ENCODE measurements at places on chromosomes 7 and 10.

GRCh38 chr7:73966062-73966940, 61.7 kb upstream of the ELN start:
- DNase-seq = no peak

- DNase-seq = no peak
These were observed 5.2 kb upstream of the CFAP69 start for GRCh38 chr7:90239625-90240228.

- no peak for DNase-seq
These were observed 44.4 kb downstream of the TSPAN15 start for GRCh38 chr10:69495666-69496065.

- DNase-seq = no peak
These were observed 7.5 kb downstream of the MRPL43 start for GRCh38 chr10:100979791-100980272.

- DNase-seq = no peak
These were observed 13.5 kb upstream of the MSRB2 start for GRCh38 chr10:23081891-23082290.

- no peak for DNase-seq
These were observed 46.6 kb downstream of the CLEC2L start for GRCh38 chr7:139570119-139570518.

GRCh38 chr10:66780796-66781195, 145.0 kb upstream of the LRRTM3 start:
- DNase-seq = no peak

- DNase-seq = no peak
These were observed 63.3 kb downstream of the TMEM26 start for GRCh38 chr10:61389887-61390286.

GRCh38 chr10:55058800-55059199, 257.8 kb upstream of the PCDH15 start:
- no peak for DNase-seq

DNA sequence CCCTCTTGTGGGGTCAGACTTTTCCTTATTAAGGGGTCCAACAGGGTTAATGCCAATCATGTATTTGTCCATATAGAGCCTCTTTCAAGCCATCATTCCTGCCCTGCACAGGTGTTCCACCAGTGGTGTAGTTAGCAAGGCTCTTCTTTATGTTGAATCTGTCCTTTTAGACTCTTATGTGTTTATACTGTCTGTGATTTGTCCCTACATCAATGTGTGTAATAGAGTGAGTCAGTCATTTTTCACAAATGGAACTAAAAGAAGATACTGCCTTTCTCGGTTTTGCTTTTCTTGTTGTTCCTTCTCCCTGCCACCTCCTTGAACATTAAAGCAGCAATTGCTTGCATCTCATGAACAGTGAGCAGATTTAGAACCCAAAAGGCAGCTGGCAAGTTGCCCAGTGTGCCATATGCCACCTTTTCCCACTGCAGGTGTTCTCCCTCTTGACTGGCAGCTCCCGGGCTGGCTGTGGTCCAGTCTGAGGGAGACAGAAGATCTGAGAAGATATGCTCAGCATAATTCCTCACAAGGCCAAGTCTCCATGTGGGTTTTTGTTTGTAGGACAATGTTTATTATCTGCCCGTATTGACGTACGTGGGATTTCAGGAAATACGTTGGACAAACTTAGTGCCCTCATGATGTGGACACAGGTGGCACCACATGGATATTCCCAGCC, 154.1 kb downstream of the LHFPL3 start:
- DNase-seq = no peak

GRCh38 chr7:17144322-17144721, 154.1 kb upstream of the AHR start:
- no peak for DNase-seq

DNA sequence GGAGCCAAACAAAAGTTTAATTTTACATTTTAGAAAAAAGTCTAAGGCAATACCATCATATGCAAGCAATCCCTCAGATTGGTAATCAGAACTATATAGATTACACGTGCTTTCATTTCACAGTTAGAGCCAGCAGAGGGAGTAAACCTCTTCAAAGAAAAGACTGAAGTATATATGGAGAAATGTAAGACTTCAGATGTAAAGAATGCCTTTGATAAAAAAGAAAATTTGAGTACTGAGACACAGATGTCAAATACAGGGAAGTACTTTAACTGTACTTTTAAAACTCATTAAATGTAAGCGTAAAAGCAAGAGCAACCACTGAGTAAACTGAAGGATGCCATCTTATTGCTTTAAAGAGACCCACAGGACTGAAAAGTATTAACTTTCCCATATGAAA, 101.4 kb upstream of the FAM133B start:
- peak; percentile 28 for DNase-seq

- DNase-seq = no peak
These were observed 51.7 kb downstream of the EBF3 start for GRCh38 chr10:129912166-129912917.

DNA sequence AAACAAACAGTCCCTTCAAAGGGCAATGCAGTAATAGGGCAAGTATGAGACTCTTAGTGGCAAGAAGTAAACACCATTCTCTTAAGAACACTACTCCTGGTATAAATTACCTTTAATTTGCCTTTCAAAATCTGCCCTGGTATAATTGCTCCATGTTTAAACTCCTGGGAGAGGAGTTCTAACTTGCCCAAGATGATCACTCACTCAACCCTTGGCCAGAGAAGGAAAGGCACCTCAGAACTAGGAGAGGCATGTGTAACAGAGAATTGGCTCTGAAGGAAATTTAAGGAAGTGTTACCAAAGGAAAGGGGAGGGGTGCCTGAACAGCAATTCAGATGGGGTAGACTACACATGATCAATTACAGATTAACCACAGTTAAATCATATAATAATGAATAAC, 1173.6 kb upstream of the SORCS1 start:
- no peak for DNase-seq

- no peak for DNase-seq
These were observed 239.0 kb downstream of the BUB3 start for GRCh38 chr10:123393170-123393569.

DNA sequence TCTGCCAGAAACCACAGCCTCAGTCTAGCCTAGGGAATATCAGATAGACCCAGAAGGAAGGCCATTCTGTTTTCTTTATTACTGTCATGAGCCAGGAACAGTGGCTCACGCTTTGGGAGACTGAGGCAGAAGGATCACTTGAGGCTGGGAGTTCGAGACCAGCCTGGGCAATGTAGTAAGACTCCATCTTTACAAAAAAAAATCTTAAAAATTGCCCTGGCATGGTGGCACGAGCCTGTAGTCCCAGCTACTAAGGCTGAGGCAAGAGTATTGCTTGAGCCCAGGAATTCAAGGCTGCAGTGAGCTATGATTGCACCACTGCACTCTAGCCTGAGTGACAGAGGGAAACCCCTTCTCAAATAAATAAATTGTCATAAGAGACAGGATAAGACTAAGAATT, 3.7 kb upstream of the ESYT2 start:
- DNase-seq = no peak

GRCh38 chr7:151429560-151430331, 10.2 kb downstream of the CRYGN start:
- DNase-seq = no peak

DNA sequence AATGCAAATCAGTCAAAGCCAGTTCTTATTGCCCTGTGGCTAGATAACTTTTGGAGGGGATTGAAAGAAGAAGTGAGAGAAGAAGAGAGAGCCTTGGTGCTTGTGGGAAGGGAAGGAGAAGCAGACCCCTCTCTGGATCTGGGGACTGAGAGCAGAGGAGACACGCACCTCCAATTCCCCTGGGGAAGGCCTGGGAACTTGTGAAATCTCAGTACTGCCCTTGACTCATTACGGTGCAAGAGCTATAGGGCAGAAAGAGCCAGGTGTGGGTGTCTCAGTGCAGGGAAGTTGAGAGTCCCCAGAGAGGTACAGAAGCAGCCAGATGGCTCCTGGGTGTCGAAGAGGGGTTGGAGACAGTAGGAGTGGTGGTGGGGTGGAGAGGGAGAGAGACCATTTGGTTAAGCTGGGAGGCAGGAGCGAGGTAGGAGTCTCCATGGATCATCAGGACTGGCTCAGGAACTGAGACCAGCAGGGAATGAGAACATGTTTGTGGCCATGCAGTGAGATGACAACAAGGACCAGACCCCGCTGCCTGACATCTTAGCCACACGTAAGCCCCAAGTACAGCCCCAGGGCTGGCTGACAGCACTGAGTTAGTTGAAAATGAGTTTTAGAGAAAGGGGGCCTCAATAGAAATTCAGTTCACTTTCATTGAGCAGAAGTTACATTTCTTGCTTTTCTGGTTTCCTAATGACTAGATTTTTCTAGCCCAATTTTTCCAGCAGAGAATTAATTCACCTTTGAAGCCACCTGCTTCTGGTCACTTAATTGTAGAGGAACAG, 238.2 kb downstream of the BUB3 start:
- no peak for DNase-seq

DNA sequence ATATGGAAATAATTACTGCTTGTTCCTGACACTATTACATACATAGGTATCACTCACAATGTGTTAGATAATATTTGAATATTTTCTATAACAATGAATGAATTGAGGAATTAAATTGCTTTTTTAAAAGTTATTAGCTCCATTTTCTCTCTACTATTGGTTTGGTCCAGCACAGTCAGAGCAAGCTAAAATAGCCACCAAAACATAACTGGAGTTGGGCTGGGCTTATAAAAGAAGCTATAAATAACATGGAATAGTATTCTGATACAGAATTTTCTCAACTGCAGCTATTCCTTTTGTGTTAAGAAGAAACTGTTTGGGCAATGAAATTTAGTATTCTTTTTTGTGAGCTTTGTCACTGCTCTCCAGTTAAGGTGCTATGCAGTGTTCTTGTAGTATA, 142.6 kb upstream of the LRRN3 start:
- no peak for DNase-seq

DNA sequence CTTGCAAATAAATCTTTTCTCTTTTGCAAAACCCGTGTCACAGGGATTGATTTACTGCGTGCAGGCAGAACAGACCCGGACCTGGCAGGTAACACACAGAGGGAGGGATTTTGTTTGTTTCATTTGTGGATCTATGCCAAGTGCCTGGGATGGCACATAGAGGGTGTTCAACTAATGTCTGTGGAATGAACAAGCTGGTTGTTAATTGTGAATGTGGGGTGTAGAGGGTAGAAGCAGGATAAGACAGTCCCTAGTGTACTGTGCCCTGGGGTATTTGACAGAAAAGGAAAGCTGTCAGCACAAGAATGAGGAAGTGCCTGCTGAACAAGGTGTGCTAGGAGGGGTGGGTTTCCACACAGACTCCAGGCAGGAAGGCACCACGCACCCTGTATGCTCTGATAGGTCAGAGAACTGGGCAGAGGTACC, 331.8 kb downstream of the CALN1 start:
- DNase-seq = no peak

- no peak for DNase-seq
These were observed 135.6 kb upstream of the RET start for GRCh38 chr10:42941295-42941644.

DNA sequence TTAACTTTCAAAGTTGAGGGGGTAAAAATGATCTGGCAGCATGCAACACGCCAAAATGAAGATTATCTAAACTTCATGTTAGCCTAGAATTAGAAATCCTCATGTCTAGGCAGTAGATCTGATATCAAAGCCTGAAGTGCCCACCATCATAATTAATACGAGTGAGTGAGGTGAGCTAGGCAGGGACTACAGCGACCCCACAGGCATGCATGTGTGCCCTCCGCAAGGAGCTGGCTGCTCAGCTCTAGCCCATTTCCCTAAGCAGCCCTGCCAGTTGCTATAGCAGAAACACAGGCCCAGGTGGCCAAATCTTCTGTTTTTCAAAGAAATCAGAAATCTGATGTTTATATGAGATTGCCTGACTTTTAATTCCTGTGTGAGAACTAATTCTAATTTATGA, 93.1 kb upstream of the IFRD1 start:
- no peak for DNase-seq

DNA sequence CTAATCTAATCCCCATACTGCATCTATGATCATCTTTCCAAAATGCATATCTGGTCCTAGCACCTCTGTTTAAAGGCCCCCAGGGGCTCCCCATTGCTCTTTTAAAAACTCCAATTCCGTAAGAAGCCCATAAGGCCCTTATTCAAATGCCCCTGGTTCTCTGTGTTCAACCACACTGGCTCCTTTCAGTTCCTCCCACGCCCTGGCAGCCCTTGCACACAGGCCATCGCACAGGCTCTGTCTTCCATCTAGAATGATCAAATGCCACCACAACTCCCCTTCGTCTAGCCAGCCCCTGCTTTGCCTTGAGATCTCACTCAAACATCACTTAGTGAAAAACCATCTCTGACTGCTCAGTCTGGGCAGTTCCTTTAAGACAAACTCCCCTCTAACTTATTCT, 112.9 kb upstream of the LYZL2 start:
- no peak for DNase-seq

GRCh38 chr10:11742009-11742778, at the start of gene ECHDC3:
Gene ECHDC3 (plus strand): TSS chr10:11742382. CDS start chr10:11742577, 195 bp downstream.
- DNase-seq = no peak

DNA sequence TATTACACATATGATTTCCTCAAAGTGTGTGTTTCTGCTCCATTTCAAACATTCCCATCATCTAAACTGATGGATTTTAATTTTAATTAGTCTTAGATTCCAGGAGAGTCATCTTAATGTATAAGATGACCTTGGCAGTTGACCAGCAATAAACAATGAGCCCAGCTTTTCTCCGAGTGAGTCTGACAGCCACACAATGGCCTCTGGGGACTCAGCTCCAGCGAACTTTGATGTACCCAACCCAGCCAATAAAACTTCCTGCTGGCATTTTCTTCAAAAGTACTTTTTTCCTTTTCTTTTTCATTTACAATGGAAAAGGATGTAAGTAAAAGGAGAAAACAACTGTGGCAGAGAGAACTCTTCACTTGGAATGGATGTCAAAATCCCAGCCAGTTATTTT, 139.1 kb upstream of the CTBP2 start:
- no peak for DNase-seq

DNA sequence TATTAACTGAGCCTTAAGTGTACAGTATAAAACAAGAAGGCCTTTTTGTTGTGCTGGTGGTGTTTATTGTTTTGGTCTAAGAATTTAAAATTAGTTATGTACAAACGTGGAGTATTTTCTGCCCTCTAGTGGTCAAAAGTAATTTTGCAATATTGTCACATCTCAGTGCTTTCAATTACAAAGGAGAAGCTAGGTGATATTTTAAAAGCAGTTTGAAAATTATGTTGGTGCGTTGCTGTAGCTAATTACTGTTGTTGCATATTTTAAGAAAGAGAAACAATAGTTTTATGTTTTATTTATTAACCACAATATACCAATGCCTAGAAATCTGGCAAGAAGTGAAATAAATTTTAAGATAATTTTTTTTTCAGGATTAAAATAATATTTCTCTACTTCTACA, 11.4 kb downstream of the NPVF start:
- DNase-seq = no peak

- no peak for DNase-seq
These were observed 115.3 kb downstream of the NRCAM start for GRCh38 chr7:108340856-108341411.

GRCh38 chr10:13347043-13347499, 1.0 kb downstream of the SEPHS1 start:
- DNase-seq = no peak

- DNase-seq = no peak
These were observed 65.4 kb downstream of the GRID1 start for GRCh38 chr10:86300931-86301830.

Data from AG09319 (cell line).